Karpas-422 (cell line): ENCODE measurements at places on chromosomes 7 and 10. TPM values are rescaled to one million over a fixed set of nuclear protein-coding genes. Genes with fewer than 3 reads are reported as not detected.

- no peak for DNase-seq
Observed at GRCh38 chr10:132247943-132248342, 59.8 kb downstream of the STK32C start.

DNA sequence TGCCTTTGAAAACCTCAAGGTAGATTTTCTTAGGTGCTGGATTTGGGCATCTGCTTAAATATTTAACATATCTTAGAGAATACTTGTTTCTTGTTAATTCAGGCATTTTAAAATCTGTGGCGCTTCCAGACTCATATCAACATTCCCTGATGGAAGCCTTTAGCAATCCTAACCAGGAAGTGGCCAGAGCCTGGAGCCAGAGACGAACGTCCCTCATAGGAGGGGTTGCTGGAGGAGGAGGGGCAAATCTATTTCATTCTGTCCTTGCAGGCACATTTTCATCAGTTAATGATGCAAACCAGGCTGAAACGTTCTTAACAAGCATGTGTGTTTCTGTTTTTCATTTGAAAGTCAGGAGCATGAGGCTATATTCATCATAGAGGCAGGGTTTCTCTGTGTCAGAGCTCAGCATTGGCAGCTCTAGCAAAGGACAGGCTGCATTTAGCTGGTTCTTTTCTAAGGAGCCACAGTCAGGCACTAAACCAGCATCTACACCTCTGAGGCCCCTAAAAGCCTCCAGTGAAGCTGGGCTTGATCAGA, 17.8 kb upstream of the IFIT2 start:
- no peak for DNase-seq

DNA sequence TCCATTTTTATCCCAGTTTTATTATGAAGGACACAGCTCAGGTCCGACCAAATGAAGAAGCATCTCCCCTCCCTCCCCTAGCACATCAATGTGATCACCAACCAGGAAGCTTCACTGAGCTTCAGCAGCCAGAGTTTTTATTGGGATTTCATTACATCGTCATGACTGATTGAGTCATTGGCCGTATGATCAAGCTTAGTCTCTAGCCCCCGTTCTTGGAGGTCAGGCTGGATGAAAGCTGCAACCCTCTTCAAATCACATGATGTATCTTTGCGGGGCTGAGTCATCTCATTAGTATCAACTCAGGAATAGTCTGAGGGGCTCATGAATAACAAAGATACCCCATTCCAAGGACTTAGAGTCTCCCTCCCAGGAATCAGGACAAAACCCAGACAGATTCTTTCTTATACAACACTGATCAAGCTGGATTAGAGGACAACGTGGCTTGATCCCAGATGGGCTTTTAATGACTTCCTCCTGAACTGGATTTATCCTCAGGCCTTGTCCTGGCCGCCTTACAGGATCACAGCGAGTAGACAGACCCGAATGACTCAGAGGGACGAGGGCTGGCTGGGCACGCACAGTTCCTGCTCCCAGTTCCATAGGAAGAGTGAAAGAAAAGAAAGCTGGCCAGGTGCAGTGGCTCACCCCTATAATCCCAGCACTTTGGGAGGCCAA, 14.5 kb downstream of the LIMK1 start:
- no peak for DNase-seq

DNA sequence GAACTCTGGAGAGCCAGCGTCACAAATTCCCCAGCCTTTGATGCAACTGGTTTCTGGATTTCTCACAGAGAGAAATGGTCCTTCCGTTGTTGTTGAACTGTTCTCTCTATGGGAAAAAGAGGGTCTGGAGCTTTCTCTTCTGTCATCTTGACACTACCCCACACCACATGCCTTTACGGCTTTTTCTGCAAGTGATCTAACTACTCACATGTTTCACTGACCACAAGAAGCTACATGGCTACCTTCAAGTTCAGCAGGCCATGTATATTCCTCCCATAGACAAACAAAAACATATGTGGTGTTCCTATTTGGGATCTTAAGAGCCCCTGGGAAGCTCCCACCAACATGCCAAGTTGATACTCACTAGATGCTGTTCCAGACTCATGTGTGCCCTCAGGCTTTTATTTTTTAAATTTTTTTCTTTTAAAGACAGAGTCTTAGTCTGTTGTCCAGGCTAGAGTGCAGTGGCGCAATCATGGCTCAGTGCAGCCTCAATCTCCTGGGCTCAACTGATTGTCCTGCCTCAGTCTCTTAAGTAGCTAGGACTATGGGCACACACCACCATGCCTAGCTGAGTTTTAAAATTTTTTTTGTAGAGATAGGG, 72.0 kb downstream of the RNF216 start:
- no peak for DNase-seq

- DNase-seq: no peak
Observed at GRCh38 chr10:92014620-92015019, 91.0 kb downstream of the BTAF1 start.

Gene GLI3
- total RNA-seq: 0.07 TPM in 1 of 2 replicates, not detected in the other

DNA sequence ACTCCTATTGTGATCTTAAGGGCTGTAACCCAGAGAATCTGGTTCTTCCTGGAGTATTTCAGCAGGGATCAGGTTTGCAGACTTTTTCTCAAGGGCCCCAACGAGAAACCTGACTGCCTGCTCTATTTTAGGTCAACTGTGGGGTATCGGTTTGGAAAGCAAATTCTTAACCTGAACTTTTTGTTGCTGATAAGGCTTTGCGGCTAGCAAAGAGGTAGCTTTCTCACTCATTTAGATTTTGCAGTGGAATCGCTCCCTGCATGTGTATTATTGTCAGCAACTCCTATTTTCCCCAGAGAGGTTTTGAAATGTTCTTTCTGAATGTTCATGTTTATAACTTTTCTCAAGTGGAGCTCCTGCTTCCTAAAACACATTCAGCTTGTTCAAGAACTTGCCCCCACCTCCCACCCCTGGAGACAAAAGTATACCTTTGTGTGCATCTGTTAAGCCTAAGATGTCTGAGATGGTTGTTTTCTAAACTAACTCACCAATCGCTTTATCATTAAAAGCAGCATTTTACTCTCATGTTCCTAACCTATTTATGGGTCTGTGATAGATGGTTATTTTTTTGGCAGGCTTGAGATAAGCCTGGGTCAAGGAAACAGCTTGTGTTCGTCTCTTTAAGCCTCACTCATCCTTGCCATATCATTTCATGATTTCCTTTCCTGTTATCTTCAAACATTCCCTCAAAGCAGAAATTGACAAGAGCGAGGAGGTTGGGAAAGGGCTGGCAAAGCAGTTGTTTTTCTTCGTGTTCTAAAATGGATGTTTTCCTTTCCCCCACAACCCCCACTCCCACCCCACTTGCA, 129.8 kb downstream of the BAMBI start:
- no peak for DNase-seq

- no peak for DNase-seq
Observed at GRCh38 chr7:127995881-127996215, 35.4 kb downstream of the LRRC4 start.

Gene GNG11
- total RNA-seq: not detected in 2 replicates

- DNase-seq: peak; percentile 76
Observed at GRCh38 chr7:90710466-90710850, 114.3 kb downstream of the CDK14 start.

Gene RFC2
- total RNA-seq: 18.9 and 27.3 TPM in 2 replicates

Gene RTKN2
- total RNA-seq: not detected in 2 replicates

Gene LDB3
- 8.3 and 15.5 TPM in 2 replicates for total RNA-seq

DNA sequence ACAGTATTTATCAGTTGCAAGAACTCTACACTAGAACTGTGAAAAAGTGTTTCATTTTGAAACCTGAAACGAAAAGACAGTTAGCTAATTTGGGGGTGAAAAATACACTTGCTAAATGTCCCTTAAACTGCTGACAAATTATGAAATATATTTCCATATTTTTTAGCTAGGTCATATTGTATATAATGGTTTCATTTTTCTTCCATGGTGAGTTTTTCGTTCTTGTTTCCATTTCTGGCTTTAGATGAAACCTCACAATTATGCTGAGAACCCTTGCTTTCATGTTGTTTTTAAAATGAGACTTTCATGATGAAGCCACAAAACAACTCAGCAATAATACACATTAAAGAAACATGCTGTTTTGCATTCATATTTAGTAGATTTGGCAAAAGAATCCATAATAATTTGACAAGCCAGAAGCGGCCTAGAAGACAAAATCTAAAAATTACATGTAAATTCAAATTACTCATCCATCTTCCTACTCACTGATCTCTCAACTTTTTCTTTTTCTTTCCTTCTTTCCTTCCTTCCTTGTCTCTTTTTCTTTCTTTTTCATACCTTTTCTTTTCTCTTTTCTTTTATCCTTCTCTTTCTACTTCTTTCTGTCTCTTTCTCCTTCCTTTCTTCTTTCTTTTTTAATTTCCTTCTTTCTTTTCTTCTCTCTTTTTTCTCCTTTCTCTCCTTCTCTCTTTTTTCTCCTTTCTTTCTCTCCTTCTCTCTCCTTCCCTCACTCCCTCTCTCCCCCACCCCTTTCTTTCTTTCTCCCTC, 46.5 kb upstream of the ITGB8 start:
- DNase-seq: no peak

Gene SPAM1
- total RNA-seq: not detected in 2 replicates

- DNase-seq: no peak
Observed at GRCh38 chr7:120743128-120743527, 114.8 kb downstream of the TSPAN12 start.

- no peak for DNase-seq
Observed at GRCh38 chr7:47537716-47538675, 43.9 kb downstream of the TNS3 start.

- DNase-seq: peak; percentile 90
Observed at GRCh38 chr7:39951226-39952194, 1.5 kb downstream of the CDK13 start.

- no peak for DNase-seq
Observed at GRCh38 chr10:5697342-5697741, 12.7 kb downstream of the TASOR2 start.

Gene SLC26A5
- total RNA-seq: not detected in 2 replicates

- DNase-seq: peak; percentile 89
Observed at GRCh38 chr10:59622320-59623132, 87.1 kb downstream of the SLC16A9 start.

Gene SLC26A3
- total RNA-seq: not detected in 2 replicates

Gene TRIM74
- total RNA-seq: not detected in 2 replicates
